ENCODE measurements at places on chromosomes 2 and 18. TPM values are rescaled to one million over a fixed set of nuclear protein-coding genes. Genes with fewer than 3 reads are reported as not detected.

NT5C1B gene
- not detected for total RNA-seq

IL36A gene
- total RNA-seq: not detected

GNLY gene
- total RNA-seq: not detected

M1AP gene
- total RNA-seq: not detected

CHMP3 gene
- total RNA-seq: 114 TPM

COLEC11 gene
- 2.5 TPM for total RNA-seq

OSBPL6 gene
- 0.10 TPM for total RNA-seq

FAP gene
- total RNA-seq: not detected

HOXD13 gene
- total RNA-seq: not detected

RAMP1 gene
- not detected for total RNA-seq

PSMA8 gene
- not detected for total RNA-seq

C2orf78 gene
- total RNA-seq: not detected

ELOA2 gene
- total RNA-seq: not detected

ADGRF3 gene
- total RNA-seq: 0.40 TPM

TSN gene
- total RNA-seq: 159 TPM

MITD1 gene
- total RNA-seq: 48.7 TPM

SERPINB2 gene
- total RNA-seq: 0.11 TPM

FSIP2 gene
- 0.04 TPM for total RNA-seq

CSRNP3 gene
- not detected for total RNA-seq

GKN2 gene
- total RNA-seq: not detected

RNF144A gene
- 20.8 TPM for total RNA-seq

XIRP2 gene
- 0.04 TPM for total RNA-seq

SLC19A3 gene
- total RNA-seq: 2.3 TPM

ESPNL gene
- 0.35 TPM for total RNA-seq

AFF3 gene
- total RNA-seq: not detected

MRPS9 gene
- total RNA-seq: 91.8 TPM

SMYD1 gene
- total RNA-seq: not detected

UGT1A8 gene
- not detected for total RNA-seq

CDKL4 gene
- total RNA-seq: 0.29 TPM

YWHAQ gene
- 420 TPM for total RNA-seq

FAM117B gene
- total RNA-seq: 11.0 TPM

ANKRD30B gene
- not detected for total RNA-seq

TPO gene
- total RNA-seq: not detected

PER2 gene
- 6.8 TPM for total RNA-seq

CDH2 gene
- 18.6 TPM for total RNA-seq
